ENCODE measurements at places on chromosomes 3 and 15.

- DNase-seq, result no peak
Observed at GRCh38 chr3:109339197-109339596, 1.9 kb upstream of the DPPA4 start.

DNA sequence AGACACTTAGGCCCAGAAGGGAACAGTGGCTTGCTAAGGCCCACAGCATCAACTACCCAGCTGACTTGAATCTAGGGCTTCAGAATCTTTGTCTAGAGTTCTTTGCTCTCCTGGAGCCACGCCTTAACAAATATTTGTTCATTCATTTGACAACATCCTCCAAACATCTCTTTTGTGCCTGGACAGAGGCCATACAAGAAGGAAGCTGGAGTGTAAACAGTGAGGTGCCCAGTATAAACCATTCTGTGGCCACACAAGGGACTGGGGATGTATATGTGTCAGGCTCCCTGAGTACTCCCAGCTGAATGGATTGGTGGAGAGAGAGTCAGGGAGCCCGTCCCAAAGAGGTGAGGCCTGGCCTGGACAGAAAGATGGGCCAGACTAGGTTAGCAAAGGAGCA, 3.4 kb downstream of the CIB2 start:
- DNase-seq, result no peak

DNA sequence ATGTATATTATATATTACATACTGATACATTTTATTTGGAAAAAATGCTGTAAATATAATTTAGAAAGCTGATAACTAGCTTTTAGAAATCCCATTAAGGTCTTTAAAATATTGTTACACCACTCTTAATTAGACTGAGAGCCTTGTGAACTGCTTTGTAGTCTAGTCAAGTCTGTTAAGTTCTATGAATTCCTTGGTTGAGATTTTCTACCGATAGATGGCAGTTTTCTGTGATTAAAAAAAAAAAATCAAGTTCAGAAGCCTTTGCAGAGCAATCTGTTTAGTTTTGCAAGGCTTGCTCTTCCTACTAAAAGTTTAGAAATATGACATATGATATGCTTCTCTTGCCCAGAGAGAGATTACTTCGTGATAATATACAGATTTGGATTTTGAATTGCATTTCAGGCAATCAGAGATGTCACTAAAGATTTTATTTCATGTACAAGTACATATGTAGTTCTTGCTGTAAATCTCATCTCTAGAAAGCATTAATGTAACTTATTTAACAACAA, 60.4 kb upstream of the SLITRK3 start:
- no peak for DNase-seq

- DNase-seq, result no peak
Observed at GRCh38 chr15:90402767-90403166, 14.7 kb downstream of the IQGAP1 start.

GRCh38 chr3:40120806-40121205, 188.7 kb upstream of the EIF1B start:
- DNase-seq, result no peak

GRCh38 chr3:71813704-71814103, 28.8 kb upstream of the PROK2 start:
- DNase-seq, result no peak

GRCh38 chr3:155981669-155982068, 111.2 kb downstream of the GMPS start:
- DNase-seq, result no peak

GRCh38 chr3:107641572-107642307, 119.0 kb downstream of the BBX start:
- no peak for DNase-seq

DNA sequence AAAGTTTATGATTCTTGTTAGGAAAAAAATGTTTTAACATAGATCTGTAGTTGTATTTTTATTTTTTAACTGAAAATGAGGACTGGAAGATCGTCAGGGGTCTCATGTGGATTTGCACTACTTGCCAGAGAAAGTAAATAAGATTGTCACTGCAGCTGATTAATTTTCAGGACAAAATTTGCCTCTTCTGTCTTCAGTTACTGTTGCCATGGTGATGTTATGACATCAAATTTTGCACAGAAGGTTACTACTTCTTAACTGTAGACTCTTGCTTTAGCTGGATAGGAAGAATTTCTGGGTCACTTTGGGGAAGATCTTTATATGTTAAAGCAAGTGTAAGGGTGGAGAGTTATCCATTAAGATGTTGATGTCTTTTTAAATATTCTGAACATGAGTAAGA, 82.2 kb upstream of the WDR72 start:
- no peak for DNase-seq

- no peak for DNase-seq
Observed at GRCh38 chr15:24878153-24878552, 76.6 kb upstream of the SNRPN start.

DNA sequence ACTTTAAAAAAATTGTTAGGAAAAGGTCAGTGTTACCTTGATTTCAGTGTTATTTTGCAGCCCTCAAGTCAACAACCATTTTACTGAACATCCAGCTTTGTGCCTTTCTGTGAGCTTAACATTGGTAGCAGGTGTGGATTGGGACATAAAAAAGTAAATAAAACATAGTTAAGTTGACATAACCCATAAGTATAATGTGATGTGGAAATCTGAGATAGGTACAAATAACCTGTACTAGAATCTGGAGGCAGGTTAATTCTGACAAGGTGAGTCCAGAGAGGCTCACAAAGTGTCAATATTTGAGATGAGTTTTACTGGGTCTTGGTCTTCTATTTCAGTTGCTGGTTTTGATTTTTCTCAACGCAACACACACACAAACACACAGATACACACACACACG, 151.3 kb downstream of the LPP start:
- no peak for DNase-seq

- no peak for DNase-seq
Observed at GRCh38 chr15:96369825-96370621, 39.5 kb downstream of the NR2F2 start.

DNA sequence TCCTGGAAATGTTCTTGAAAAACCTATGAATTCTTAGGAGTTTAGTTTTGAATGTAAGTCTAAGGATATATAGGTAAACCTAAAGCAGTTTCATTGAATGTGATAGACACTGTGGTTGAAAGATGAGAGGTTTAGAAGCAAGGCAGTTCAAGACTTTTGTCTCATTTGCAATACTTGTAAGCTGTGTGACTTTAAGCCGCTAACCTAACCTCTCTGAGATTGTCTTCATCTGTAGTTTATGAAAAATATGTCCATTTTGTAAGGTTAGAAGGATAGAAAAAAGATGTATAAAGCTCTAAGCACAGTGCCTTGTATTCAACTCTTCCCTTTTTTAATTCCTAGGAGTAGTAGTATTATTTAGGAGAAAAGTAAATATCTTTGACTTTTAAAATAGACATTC, 306.6 kb upstream of the ARRDC4 start:
- DNase-seq, result no peak

DNA sequence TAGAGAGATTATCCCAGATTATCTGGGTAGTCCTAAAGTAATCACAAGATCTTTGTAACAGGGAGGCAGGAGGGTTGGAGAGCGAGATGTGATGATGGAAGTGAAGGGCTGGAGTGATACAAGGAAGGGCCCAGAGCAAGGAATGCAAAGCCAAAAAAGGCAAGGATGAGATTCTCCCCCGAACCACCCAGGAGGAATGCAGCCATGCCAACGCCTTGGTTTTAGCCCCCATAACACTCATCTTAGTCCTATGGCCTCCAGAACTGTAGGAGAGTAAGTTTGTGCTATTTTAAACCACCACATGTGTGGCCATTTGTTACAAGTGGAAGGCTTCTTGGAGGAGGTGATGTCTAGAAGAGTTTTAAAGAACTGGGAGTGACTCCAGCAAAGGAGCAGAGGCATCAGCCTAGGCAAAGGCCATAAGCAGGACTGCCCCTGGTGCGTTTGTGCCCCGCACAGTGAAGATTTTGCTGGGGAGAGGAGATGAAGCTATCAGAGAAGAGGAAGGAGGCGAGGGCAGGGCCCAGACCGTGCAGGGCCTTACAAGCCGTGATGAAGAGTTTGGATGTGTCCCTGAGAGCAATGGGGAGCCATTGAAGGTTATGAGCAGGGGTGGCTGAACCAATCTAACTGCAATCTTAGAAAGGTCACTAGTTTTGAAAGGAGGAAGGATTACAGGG, 25.3 kb upstream of the CORO2B start:
- no peak for DNase-seq

DNA sequence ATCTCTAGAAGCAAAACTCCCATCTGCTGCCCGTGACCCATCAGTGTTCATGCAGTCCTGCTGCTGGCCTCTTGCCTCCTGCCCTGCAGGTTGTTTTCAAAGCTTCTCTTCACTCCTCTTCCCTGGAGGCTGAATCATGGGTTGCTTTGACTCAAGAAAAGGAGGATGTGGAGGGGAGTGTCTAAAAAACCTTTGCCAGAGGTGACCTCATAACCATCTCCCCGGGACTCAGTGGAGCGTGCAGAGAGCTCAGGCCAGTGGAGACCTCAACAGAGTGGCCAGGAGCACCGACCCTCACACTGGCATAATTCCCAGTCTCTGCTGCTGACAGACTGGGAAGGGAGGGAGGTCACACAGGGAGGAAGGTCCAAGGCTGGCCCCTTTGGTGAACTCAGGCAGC, 60.9 kb upstream of the ITGA11 start:
- DNase-seq, result no peak

DNA sequence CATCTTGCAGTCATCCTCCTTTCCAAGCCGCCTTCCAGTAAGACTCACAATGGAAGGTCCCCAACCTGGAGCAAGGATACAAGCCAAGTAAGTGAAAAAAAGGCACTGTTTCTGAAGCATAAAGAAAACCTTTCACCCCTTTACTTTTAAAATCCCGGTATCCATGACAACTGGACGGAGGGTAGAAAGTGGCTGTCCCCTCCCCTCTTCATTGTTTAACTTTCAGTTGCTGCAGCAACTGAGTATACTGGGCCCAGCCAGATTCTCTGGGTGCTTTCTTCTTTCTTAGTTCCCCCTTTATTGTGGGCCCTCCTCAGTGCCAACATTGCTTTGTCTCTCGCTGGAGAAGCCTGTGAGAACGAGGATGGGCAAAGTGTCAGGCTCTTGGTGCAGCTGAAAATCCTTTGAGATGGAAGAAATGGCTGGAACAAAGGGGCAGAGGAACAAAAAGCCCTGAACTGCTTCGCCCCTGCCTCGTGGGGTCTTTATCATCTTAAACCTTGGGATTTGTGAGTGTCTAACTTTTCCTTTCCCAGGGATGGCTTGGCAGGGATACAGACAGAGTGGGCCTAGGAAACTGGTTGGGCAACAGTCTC, 224.0 kb upstream of the RGMA start:
- no peak for DNase-seq

DNA sequence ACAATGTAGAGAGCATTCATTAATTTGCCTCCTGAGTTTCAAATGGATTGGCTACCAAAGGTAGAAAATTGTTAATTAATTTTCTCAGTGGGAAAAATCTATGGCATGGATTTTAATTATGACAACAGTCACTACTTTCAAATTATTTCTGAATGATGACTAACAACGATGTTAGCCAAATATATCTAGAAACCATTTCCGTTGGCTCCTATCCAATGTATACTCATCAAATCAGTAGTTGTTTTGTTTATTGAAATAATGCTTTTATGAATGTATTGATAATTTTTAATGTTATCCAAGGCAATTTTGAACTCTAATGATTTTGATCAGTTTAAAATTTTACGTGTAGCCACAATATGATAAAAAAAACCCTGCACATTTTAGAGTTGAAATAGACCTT, 333.4 kb downstream of the NAALADL2 start:
- no peak for DNase-seq

- no peak for DNase-seq
Observed at GRCh38 chr15:101264911-101265641, 12.2 kb downstream of the SELENOS start.

- no peak for DNase-seq
Observed at GRCh38 chr15:45534821-45535220, 12.3 kb upstream of the SLC30A4 start.

DNA sequence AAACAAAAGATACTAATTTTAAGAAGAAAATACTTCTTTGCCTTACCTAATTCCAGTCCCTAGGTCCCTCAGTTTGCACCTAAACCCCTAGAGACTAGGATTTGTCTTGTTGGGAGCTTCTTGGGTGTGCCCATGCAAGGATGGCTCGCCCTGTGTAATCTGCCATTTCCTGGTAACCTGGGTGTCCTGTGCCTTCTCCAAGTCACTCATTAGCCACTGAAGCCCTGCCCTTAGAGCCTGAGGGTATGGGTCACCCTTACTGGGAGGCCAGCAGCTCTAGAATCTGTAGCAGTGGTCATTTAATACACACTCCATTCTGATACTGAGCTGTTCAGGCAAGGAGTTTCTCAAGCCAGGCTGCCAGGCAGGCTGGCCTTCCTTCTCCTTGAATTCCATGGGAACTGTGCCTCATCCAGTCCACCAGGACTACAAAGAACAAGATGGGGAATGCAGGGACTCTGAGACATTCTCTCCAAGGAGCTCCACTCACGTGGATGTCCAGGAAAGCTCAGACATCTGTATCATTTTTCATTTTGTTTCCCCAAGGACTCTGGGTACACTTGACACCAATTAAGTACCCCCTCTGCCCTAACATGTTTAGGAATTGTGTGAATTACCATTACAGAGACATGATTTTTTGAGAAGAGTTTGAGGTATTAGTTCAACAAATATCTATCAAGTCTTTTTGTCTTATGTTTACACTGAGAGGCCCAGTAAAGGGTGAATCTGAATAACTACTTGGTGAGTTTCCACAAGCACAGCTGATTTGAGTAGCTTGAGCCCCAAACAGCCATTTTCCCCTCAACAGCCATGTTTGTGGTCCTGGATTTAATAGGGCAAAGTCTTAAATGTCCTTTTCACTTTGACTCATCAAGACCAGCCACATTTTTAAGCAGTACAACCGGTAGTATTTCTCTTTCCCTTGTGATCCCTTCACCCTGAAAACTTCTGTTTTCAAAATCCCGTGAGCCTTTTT, 52.6 kb downstream of the ARNT2 start:
- no peak for DNase-seq

GRCh38 chr3:156536524-156537316, 18.2 kb downstream of the SSR3 start:
- DNase-seq, result no peak

DNA sequence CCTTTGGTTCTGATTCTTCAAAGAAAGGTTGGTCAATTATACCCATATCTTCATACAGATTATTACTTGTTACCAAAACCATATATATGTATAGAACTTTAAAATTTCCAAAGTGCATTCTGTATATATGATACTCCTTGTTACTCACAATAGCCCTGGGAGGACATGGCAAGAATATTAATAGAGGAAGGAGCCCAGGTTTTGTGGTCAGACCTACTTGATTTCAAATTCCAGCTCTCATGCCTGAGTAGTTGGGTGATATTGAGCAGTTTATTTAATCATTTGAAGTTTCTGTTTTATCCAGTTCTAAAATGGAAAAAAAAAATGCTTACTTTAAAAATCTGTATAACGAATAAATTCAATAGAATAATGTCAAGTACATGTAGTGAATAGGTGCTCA, 2.5 kb downstream of the IL1RAP start:
- DNase-seq, result no peak
